Activated CD4-positive, alpha-beta T cell treated with anti-CD3 and anti-CD28 coated beads for 4 hours (primary cell): ENCODE measurements at places on chromosomes 11 and 22.

GRCh38 chr11:92138296-92138695, 86.3 kb upstream of the FAT3 start:
- no peak for DNase-seq

- no peak for DNase-seq
Measured at GRCh38 chr11:10856689-10857458, 979 bp downstream of the ZBED5 start.

- no peak for DNase-seq
Measured at GRCh38 chr22:46359362-46359761, 23.8 kb downstream of the TRMU start.

GRCh38 chr22:27825174-27825573, 23.6 kb upstream of the MN1 start:
- no peak for DNase-seq

- no peak for DNase-seq
Measured at GRCh38 chr11:95505927-95506426, 275.0 kb upstream of the SESN3 start.

- DNase-seq: no peak
Measured at GRCh38 chr11:128285321-128285720, 302.0 kb downstream of the ETS1 start.

GRCh38 chr11:77036398-77036797, 2.2 kb downstream of the B3GNT6 start:
- no peak for DNase-seq

DNA sequence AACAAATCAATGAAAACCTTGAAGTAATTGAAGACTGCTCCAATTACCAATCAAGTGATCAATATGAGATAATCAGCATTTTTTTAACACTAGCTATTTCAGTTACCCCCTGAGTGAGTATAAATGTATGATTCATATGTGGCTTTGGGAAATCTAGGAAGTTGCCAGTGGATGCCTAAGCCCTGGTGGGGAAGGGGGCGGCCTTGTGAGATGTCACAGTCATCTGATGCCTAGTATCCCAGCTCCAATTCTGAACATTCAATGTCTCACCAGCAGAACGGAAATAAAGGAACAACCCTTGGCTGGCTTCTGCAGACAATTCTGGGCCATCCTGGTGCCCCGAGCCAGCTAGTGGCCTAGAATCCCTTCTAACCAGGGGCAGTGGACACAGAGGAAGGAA, 58.5 kb upstream of the TIMP3 start:
- DNase-seq: no peak

DNA sequence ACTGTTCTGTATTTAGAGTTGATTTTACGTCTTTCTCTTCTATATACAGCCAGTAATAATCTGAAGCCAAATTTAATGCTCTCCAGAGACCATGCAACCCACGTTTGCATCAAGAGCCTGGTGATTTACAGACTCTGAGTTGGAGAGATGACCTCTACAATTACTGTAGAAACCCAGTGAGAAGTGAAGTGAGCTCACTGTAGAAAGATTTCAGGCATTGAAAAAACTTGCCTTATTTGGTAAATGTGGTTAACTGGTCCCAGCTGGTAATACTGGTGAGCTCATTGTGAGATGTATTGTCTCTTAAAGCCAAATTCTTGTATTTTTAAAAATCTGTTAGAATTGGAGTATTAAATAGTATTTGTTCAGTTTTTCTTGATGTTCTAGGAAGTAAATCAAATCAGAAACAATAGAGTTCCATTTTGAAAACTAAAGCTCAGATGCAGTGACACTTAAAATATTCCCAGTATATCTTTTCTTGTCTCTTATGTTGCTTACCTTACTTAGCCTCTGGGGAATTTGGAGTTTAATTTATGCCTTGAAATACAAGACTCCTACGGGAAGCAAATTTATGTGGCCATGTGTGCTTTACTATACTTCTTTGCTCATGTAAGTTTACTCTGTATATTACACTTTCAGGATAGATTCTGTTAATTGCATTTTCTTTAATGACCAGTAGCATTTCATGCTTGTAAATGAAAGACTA, 189.9 kb downstream of the ARHGAP42 start:
- no peak for DNase-seq

DNA sequence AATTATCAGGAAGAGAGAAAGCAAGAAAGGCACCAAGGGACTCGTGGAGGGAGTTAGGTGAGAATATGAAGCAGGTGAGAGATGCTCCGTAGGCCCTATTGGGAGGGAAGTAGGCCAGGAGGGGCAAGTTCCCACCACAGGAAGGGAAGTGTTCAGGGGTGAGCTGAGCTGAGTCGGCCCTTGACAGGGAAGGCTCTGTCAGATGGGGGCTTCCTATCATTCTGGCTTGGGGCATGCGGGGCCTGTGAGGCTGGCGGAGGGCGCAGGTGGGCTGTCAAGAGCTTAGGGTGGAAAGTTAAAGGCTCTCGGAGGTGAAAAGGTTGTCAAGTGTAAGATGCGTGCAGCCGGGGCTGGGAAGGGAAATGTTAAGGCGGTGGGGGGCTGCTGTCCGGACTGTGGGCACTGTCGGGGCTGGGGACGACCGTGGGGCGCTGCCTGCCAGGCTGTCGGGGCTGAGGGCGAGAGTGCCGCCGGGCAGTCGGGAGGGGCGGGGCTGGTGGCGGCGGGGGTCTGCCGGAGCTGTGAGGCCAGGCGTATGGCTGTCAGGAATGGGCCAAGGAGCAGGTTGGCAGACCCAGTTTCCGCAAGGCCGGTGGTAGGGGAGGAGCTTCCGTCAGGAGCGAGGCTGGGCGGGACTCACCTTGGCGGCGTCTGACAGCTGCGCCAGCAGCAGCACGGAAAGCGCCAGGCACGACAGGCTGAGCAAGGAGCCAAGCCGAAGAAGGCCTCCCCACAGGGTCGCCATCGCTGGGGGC, 496 bp downstream of the TMEM9B start:
- peak; percentile 73 for DNase-seq

- DNase-seq: no peak
Measured at GRCh38 chr22:40498420-40499208, 128.2 kb downstream of the SGSM3 start.

GRCh38 chr11:115085461-115086210, 407.3 kb downstream of the NXPE2 start:
- DNase-seq: no peak

- no peak for DNase-seq
Measured at GRCh38 chr11:73921180-73921579, 29.6 kb upstream of the DNAJB13 start.

DNA sequence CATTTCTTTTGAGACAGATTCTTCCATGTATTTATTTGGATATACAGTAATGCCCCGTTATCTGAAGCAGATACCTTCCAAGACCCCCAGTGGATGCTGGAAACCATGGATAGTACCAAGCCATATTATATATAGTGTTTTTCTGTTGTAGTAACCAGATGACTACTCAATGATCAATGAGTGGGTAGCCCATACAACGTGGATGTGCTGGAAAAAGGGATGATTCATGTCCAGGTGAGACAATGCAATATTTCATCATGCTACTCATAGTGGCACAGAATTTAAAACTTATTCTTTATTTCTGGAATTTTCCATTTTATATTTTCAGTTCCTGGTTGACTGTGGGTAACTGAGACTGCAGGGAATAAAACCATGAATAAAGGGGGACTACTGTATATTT, 427.5 kb downstream of the METTL15 start:
- no peak for DNase-seq

- no peak for DNase-seq
Measured at GRCh38 chr22:50218153-50218995, 17.6 kb downstream of the SELENOO start.

GRCh38 chr11:134278356-134278755, 2.2 kb downstream of the GLB1L3 start:
- DNase-seq: no peak

DNA sequence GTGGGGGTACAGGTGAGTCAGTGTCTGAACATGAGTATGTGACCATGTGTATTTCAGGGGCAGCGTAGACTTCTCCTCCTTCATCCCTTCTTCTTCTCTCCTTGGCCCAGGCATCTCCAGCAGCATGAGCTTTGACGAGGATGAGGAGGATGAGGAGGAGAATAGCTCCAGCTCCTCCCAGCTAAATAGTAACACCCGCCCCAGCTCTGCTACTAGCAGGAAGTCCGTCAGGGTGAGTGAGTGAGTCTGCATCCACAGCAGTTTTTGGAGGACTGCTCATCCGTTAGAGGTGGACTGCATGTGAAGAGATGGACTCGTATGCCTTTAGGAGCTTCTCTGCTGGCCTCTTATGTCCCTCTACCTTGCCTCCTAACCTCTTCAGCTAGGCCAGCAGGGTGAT, 15.6 kb downstream of the TUB start:
- no peak for DNase-seq

DNA sequence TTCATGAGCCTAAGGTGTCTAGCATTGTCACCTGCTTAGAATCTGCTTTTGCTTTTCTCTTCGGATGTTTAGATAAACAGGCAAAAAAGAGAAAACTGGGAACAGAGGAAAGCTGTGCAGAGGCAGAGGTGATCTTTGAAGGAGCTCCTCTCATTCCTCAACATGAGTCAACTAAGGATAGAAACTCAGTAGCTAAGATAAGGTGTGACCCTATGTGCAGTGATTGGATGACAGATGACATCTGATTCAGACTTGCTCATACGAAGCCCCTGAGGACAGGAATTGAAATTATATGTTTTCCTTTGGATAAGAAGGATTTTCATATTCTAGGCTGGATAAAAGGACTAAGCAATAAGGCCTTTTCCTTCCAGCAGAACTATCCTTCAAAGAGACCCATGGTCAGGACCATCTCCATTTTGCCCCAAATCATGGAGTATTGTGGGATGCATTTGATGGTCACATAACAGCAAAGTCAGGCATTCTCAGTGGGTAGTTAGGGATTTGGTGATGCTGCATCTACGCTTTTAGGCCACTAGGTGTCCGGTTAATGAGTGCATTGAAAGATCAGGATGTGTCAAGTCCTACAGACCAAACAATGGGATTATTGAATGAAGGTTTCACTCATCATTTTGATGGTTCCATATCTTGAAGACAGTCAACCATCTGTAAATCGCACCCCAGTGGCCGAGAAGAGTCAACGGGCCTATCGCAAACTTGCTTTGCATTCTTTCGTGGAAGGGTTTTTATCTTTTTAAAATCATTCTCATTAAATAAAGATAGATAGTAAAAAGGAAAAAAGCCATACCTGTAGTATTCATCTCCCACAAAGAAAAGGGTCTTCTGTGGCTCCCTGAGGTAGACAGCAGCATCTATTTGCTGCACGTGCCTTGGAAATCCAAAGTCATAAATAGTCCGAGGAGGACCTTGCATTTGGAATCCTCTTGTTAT, 32.2 kb downstream of the MMP20 start:
- DNase-seq: no peak

GRCh38 chr11:8674859-8675258, 7.6 kb downstream of the TRIM66 start:
- no peak for DNase-seq

- peak; percentile 85 for DNase-seq
Measured at GRCh38 chr11:111870886-111871692, at the start of gene ALG9. ALG9 (minus strand) TSS chr11:111871581; CDS start chr11:111871482, 99 bp downstream.

- DNase-seq: no peak
Measured at GRCh38 chr11:68463714-68464113, 3.2 kb downstream of the PPP6R3 start.

GRCh38 chr11:116136987-116137674, 632.9 kb upstream of the CADM1 start:
- no peak for DNase-seq

GRCh38 chr11:62930157-62930556, 9.0 kb upstream of the CHRM1 start:
- DNase-seq: no peak

GRCh38 chr11:19050281-19050680, 10.2 kb downstream of the MRGPRX2 start:
- DNase-seq: no peak

DNA sequence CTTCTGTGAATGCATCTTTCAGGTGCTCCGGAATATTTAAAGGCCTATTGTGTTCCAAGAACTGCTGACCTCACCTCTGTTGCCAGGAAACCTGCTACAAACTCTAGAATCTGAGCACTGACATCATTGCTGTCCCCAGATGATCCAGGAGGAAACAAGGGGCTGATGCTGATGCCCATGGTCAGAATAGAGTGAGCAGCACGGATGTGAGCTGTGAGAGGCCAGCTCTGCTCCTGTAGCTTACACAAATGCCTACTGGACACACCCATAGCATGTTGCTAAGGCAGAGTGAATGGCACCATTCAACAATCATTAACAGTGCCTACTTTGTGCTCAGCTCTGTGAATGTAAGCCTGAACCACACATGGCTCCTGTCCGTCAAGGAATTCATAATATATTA, 276.7 kb upstream of the API5 start:
- DNase-seq: no peak

DNA sequence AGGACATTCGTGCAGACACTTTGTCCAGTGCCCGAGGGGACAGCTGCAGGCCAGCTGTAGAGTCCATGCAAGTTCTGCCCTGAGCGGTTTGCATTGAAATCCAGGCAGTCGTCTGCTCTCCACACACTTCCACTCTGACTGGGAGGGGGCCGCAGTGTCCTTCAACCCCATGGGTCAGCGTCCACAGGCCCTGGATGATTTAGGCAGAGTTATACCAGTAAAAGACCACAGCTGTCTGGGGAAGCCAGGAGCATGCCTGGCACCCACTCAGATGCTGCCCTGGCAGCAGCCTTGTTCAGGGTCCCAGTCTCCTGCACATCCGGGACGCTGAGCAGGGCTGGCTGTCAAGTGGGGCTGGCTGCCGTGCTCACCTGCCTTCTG, 26.5 kb downstream of the KRTAP5-5 start:
- DNase-seq: no peak

- DNase-seq: no peak
Measured at GRCh38 chr11:73428227-73428626, 52.0 kb downstream of the RELT start.

- no peak for DNase-seq
Measured at GRCh38 chr11:96567667-96568066, 177.9 kb downstream of the JRKL start.

GRCh38 chr22:36929621-36930020, 16.2 kb downstream of the CSF2RB start:
- DNase-seq: no peak

DNA sequence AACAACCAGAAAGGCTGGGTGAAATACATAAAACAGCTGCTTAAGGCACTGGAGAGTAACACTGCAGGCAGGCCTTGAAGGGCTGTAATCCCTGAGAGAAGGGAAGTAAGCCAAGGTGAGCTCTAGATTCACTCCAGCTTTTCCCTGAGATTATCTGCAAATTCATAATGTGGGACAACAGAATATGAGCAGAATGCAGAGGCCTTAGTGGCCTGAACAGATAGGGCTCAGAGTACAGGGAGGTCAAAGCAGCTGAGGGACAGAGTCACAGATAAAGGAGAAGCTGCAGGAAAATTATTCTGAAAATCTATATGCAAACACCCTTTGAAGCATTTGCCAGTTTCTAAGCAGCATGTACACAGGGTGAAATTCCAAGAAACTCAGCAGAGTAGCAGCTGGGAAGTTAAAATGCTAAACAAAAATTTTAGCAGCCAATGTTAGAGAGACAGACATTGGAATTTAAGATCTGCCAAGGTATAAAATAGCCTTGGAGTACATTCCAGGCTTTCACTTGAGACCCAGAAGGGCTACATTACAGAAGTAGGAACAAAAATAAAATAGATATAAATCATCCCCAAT, 48.1 kb upstream of the CWF19L2 start:
- no peak for DNase-seq

- DNase-seq: no peak
Measured at GRCh38 chr11:126647735-126648134, 292.2 kb downstream of the ST3GAL4 start.
